ENCODE measurements at places on chromosomes 2 and 18.
A peak's percentile ranks its signal among the peaks of the same experiment; 100 is the strongest.

DNA sequence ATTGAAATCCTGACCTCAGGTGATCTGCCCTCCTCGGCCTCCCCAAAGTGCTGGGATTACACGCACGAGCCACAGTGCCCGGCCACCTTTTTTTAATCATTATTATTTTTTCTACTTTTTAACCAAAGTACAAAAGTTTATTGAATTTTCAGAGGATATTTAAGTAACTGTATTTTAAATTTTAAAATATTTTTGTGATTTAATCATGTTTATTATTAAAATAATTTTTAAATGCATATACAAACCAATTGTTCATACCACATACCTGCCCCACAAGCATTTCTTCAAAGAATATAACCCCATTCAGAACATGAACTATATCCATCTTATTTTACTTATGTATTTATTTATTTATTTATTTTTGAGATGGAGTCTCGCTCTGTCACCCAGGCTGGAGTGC is 163.6 kb upstream of the MAP2 start:
- no peak for DNase-seq

- peak; percentile 61 for DNase-seq
Measured at GRCh38 chr2:159807183-159808031, 9.4 kb upstream of the CD302 start.

DNA sequence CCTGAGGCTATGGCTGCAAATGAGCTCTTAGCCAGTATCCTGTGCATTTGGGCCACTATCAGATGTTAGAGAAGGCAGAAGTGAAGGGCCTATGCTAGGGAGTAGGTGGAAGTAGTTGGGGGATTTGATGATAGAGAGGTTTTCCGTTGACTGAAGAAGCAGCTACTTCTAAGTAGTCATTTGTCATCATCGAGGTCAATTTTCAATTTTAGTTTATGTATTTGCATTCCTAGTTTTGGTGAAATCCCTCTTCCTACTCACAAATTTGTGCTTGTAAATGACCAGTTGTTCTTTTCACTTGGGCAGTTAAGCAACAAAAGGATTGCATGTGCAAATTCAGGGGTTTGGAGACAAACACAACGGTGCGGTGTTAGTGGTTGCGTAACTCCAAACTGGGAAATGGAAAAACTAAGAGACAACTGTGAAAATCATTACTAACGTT is 48.5 kb upstream of the PELI1 start:
- no peak for DNase-seq

DNA sequence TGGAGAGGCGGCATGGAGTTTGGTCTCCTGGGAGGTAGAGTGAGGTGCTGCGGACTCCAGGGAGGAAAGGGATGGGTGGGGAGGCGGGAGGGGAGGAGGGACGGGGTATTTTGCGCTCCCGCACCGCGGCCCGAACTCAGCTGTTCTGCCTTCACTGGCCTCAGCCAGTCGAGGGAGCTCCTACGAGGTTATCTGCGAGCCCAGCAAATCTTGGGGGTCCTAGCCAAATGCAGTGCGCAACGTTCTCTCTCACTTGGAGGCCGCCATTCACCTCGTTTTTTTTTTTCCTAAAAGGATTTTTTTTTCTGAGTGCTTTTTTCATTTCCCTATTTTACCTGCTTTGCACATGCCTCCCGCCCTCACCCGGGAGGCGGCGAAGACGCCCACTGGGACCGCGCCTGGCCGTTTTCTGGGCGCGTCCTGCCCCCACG is 877 bp upstream of the BCL2L11 start:
- no peak for DNase-seq

DNA sequence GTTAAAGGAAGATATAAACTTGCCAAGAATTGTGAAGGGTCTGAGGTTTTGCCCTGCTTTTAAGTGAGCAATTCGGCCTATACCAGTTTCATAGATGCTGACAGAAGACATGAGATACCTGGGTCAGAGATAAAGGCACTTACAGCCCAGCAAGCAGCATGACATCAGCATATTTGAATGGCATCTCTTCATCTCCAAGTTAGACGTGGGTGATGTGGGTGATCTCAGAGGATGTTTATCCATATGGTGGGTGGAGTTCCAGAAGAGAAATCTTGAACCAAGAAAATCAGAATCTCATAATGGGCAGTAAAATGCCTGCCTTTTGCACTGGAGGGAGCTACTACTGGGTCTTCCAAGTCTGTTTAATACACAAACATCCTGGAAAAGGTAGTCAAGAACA is 44.7 kb downstream of the GYPC start:
- no peak for DNase-seq

DNA sequence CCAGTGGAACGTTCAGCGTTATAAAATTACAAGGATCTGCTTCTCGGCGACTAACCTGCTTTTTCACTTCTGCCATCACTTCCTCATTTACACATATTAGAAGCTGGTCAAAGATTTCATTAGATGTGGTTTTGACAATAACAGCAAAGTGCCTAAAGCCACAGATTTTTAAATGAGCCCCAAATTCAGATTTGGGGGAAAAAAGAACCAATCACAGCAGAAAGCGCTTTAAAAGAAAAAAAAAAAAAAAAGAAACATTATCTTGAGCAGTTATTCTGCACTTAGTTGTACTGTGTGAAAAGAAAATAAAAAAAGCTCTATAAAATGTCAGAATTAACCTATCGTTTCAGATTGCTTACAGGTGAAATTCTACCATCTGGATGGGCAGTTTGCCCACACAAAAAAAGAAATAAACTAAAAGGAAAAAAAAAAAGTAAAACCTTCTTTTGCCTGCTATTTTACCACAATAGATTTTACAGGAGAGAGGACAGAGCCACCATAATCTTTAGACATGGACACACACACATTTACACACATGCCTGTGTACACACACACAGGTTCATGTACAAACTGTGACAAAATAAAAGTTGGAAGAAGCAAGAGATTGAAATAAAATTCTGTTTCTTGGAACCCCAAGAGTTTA is 167.2 kb downstream of the TCF4 start:
- no peak for DNase-seq

GRCh38 chr2:38097988-38098385 is 22.0 kb upstream of the CYP1B1 start:
- DNase-seq = no peak

DNA sequence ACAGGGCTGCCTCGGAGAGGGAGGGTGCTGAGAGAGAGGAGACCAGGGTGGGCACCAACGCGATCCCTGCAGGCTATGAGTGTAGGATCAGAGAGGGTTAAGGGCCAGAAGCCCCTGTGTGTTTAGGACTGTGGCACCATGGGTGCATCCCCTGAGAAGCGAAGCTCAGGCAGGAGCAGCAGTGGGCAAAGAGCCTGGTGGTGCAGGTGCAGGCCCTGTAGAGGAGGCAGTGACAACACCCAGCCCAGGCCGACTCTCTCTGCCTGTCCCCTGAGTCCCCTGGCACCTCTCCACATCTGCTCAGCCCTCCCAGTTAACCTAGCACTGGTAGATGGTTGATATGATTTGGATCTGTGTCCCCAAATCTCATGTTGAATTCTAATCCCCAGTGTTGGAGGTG is 139.8 kb downstream of the RNF152 start:
- no peak for DNase-seq
